CD4-positive, alpha-beta T cell treated with Interleukin-15 for 4 hours (primary cell): ENCODE measurements at places on chromosomes 7 and 10.

- DNase-seq = no peak
Observed at GRCh38 chr7:148813890-148814289, 70.2 kb downstream of the EZH2 start.

- DNase-seq = no peak
Observed at GRCh38 chr10:113162960-113163359, 212.9 kb downstream of the TCF7L2 start.

DNA sequence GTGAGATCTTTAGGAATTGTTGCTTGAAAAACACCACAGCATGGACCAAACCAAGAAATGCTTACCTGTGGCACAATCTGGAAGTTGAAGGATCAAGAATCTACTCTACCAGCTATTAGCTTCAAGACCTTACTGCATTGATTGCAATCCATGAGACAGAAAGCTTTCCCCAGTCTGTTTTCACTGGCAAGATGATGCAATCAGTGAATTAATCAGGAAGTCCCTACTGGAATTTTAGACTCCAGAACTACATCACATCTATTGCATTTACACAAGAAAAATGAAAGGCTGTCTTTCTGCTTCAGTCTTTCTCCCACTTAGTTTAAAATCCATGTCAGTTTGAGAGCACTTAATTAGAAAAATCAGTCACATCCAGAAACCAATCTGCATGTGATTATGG lies 191.7 kb downstream of the TFEC start:
- DNase-seq = no peak

- DNase-seq = no peak
Observed at GRCh38 chr10:110115784-110116520, 91.5 kb upstream of the MXI1 start.

DNA sequence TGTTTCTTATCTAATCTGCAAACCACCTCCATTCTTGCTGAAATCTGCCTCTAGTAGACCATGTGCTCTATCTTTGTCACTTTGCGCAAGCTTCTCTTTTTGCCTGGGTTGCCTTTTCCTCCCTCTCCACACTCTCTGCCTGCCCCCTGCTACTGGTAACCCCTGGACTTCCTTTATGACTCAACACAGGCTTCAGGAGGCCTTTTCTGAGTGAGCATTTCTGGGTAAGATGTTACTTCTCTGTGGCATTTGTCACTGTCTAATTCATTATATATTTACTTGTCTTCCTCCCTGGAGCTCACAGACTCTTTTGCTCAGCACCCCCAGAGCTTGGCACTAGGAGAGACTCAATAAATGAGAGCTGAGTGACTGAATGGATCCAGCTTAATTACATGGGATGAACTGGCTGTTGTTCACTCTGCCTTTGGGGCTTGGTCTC lies 8.4 kb downstream of the GOLGA7B start:
- peak; percentile 13 for DNase-seq

- DNase-seq = no peak
Observed at GRCh38 chr10:88033385-88033784, 170.0 kb downstream of the PTEN start.

DNA sequence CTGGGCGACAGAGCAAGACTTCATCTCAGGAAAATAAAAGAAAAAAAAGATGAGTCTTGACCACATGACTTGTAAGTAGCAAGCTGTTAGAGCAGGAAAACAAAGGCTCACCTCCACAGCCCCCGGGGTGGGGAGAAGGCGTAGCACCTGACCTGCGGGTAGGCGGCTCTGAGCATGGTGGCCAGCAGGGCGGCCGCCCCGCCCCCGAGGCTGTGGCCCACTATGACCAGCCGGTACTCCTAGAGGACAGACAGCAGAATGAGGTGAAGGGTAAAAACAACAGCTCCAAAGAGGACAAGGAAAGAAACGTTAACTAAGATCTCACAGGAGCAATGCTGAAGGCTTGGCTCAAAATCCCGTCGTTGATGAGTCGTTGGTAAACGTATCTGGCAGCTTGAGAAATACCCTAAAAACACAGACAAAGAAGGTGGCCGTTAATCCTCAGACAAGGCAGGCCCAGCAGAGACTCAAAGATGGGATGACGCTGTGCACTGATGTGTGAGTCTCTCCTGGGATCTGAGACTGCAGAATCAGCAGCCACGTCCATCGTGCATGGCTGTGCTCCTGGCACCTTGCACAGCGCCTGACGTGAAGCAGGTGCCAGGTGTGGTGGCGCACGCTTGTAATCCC lies 31.1 kb downstream of the DAGLB start:
- DNase-seq = no peak

GRCh38 chr7:4434306-4434705 lies 247.8 kb upstream of the FOXK1 start:
- no peak for DNase-seq

GRCh38 chr7:87564296-87564963 lies 36.3 kb downstream of the ABCB1 start:
- DNase-seq = peak; percentile 8

- DNase-seq = no peak
Observed at GRCh38 chr10:124109261-124109660, 15.9 kb upstream of the CHST15 start.

GRCh38 chr7:128259131-128260061 lies 18.3 kb downstream of the LEP start:
- no peak for DNase-seq

DNA sequence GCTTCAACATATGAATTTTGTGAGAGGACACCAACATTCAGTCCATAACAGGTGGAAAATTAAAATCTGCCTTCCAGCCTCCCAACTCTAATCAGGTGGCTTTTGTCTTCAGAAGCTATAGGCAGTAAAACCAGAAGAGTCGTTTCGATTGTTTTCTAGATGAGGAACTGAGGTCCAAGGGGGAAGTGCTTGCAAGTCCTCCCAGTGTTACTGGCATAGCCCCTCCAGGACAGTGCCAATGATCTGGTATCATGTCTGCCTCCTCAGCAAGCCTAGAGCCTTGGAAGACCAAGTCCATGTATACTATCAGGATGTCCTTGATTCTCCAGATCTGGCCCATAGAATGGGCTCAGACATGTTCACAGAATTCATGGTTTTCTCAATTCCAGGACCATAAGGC lies 16.9 kb downstream of the CYP26A1 start:
- no peak for DNase-seq

DNA sequence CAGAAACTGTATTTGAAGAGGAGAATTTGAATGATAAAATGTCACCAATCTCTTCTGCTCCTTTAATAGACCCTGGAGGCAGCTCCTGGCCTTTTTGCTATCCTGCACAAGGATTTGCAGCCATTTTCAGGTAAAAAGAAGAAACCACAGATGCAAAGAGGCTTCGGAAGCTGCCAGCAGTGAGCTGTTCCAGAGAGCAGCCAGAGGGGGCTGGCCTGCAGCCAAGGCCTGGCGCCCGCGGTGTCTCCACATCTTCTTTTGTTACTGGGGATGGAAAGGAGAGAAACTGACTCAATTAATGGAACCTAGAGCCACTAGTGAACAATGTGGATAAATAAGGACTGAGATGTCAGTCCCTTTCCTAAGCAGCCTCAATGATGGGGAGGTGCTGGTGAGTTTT lies 23.9 kb upstream of the GPR26 start:
- no peak for DNase-seq

DNA sequence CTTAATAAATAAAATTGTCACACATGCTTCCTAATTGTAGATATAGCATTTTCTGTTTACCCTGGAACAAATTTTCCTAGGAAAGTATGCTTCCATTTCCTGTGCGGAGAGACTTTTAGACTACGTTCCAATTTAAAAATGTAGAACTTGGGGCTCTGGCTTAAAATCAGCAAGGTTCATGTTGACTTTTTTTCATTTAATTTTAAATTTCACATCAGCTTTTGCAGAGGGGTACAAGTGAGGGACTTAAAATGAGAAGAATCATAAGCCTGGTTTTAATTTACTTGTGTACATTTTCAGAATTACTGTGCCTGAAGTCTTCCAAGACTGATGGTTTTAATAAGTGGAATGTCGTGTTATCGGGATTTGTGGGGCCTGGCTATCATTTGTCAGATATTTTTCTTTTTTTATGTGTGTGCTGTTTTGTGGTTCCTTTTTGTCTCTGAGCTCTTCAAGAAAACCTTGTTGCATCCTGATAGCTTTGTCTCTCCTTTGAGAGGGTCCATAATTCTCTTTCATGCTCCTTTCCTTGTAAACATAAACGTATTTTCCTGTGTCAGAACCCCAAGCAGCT lies 8.8 kb upstream of the ATRNL1 start:
- DNase-seq = no peak

DNA sequence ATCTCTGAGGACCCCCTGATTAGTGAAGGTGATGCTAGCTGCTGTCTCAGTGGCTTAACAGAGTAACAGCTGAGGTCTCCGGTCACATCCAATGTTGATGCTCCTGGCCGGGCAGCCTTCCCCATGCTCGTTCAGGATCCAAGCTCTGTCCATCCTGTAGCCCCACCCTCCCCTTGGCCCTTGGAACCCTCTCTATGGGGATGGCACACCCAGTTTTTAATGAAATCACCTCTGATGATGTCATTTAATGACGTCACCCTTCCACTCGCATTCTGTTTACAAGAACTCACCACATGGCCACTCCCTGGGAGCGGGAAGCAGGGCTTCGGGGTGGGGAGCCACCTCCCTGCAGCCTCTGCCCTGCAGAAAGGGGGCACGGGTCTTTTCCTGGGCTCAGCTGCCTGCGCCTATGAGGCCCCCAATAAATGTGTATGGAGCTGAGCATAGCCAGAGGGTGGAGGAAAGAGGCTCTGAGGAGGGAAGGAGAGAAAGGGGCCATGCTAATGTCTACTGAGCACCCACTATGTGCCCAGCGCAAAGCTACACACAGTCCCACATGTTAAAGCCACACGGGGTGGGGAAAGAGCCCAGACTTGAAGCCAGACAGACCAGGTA lies 95.5 kb downstream of the OAT start:
- no peak for DNase-seq

GRCh38 chr10:20622531-20623211 lies 274.4 kb downstream of the NEBL start:
- no peak for DNase-seq

DNA sequence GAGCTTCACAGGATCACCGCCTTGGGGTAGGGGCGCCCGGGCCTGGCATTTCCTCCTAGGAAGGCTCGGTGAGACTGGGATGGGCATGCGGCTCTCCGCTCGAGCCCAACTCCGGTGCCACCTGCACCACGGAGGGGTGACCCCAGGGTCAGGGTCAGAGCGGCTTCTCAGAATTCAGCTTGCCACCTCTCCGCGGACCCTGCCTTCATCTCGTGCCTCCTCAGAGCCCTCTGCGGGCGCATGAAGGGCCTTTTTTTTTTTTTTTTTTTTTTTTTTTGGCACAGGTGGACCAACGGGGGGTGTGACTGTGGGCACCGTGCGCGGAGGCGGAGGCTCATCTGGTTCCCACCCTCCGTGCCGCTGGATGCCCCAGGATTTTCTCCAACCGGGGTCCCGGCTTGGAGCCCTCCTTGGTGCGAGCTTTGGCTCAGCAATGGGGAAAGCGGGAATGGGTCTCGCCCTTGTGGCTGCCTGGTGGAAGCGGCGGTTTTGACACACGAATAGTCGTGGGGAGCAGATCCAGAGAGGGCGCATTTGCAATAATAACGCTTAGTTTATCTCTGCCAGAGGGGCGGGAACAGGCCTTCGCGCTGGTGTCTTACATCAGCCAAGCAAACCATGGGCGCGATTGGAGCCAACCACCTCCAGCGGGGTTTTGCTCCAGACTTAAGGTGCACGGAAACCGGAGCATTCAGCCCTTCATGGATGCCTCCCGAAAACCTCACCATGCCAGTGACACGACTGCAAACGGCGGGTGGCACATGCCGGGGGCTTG lies 5.0 kb upstream of the TNRC18 start:
- no peak for DNase-seq

DNA sequence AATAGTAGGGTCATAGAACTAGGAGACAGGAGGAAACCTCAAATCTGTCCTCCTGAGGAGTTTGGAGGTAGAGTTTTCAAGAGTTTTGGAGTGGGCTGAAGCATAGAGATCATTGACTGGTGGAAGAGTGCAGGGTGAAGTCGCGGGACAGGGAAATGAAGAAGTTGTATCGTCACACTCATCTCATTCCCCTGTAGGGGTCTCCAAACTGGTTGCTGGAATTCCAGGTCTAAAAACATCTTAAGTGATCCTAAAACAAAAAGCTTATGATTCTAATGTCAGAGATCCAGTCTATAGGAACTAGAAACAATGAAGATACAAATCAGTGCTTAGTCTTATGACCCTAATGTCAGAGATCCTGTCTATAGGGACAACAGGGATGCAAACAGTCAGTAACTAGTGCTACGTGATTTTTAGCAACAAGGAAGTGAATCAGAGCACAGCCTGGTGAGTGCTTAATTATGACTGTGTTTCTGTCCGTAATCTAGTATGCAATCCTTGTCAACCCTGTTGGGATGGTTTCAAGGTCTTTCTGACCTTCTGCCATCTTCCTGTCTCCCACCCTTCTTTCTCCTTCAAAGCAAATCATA lies 139.4 kb downstream of the SKIDA1 start:
- no peak for DNase-seq

- no peak for DNase-seq
Observed at GRCh38 chr10:28801247-28801646, 123.9 kb downstream of the BAMBI start.

DNA sequence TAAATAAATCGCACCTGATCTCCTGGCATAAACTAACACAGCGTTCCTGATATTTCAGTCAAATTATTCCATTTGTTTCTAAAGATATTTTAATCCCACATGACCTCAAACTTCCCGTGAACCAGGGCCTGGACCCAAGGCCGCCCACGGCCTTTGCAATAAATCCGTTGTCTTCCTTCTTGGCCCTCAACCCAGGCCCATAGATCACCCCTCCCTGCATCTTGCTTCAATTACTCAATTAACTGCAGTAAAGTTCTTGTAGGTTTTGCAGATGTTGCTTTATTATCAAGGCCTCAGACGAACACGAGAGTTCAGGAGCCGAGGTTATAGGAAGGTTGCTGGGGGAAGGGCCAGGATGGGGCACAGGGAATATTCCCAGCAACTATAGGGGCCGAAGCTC lies 249.4 kb downstream of the RAB11FIP2 start:
- DNase-seq = no peak

- DNase-seq = no peak
Observed at GRCh38 chr10:100823194-100823593, 77.8 kb downstream of the PAX2 start.

- no peak for DNase-seq
Observed at GRCh38 chr10:4028027-4028471, 243.0 kb upstream of the KLF6 start.

- DNase-seq = no peak
Observed at GRCh38 chr7:108452707-108453106, 3.5 kb downstream of the NRCAM start.

GRCh38 chr7:24419511-24419910 lies 135.5 kb downstream of the NPY start:
- no peak for DNase-seq
